ENCODE measurements at places on chromosomes 13 and 19. TPM values are rescaled to one million over a fixed set of nuclear protein-coding genes. Genes with fewer than 3 reads are reported as not detected.

DNA sequence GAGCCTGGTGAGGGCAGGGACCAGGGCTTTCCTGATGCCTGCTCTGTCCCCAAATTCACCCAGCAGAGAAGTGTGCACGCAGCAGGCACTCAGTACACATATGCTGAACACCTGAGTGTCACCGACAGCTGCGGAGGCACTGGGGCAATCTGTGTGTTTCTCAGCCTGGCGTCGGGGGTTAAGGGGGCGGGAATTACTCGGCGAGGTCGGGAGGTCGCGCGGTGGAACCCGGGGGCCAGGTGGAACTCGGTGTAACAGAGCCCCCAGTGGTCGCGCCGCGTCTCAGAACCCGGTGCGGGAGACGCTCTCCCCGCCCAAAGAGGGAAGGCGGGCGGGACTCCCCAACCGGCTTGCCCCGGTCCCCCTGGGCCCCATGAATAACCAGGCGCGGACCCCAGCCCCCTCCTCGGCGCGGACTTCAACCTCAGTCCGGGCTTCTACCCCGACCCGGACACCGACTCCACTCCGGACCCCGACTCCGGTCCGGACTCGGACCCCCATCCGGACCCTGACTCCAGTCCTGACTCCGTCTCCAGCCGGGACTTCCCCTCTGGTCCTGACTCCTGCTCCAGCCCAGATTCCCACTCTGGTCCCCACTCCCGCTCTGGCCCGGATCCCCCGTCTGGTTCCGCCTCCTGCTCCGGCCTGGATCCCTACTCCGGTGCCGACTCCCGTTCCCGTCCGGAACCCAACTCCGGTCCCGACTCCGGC lies at the start of gene SELENOV:
TSS of gene SELENOV (plus strand) at position 300 of the 711 bp plus-strand sequence. CDS start at position 374, 74 bp downstream.
- DNase-seq = peak; percentile 43

DNA sequence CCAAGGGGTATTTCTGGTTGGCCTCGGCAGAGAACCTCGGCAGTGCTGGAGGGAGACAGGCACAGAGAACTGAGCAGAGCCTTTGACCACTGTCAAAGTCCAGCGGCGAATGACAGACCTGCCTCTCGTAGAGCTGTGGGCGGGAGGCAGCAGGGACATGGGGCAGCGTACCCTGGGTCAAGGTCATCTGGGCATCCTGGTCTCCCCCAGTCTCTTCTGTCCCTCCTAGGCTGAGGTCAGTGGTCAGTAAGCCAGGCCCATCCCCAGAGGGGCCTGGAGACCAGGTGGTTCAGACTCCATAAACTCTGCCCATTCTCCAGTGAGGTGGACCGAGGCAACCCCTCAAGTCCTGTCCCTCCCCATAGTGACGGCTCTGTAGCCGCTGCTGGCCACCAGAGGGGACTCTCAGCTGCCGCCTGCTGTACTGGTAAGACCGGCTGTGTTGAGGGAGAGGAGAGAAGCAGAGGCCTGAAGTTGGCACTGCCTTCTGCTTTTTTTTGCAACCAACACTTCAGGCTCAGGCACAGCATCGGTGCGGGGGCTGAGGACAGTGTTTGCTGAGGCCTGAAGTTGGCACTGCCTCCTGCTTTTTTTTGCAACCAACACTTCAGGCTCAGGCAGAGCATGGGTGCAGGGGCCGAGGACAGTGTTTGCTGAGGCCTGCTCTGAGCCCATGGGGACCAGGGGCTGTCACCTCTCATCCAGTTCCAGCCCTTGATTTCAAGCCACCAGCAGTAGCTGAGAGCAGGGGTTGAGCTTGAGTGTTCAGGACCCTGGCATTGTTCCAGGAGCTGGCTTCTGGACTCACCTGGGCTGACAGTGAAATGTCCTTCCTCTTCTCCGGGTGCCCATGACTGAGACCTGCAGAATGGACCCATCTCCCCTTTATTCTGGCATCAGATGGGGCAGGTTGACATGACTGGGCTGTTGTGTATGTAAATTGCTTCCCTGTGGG lies at the start of gene PGLYRP2:
TSS of gene PGLYRP2 (minus strand) at position 111 of the 955 bp plus-strand sequence. CDS start 130 bp downstream, outside the sequence.
- DNase-seq = no peak

COQ8B gene
- total RNA-seq = 60.1 TPM

ZNF813 gene
- total RNA-seq = 7.6 TPM

ZNF486 gene
- total RNA-seq = 7.7 TPM
